ENCODE measurements at places on chromosomes 6 and 20. TPM values are rescaled to one million over a fixed set of nuclear protein-coding genes. Genes with fewer than 3 reads are reported as not detected.

OVOL2 gene
- not detected for total RNA-seq

TRIM15 gene
- not detected for total RNA-seq

HACE1 gene
- total RNA-seq: 18.3 TPM

THEMIS gene
- total RNA-seq: under 0.01 TPM

TMEM244 gene
- total RNA-seq: not detected

ZNF341 gene
- total RNA-seq: 0.90 TPM

APCDD1L gene
- total RNA-seq: 1.6 TPM

POM121L2 gene
- not detected for total RNA-seq

CPNE5 gene
- 0.18 TPM for total RNA-seq

DNA sequence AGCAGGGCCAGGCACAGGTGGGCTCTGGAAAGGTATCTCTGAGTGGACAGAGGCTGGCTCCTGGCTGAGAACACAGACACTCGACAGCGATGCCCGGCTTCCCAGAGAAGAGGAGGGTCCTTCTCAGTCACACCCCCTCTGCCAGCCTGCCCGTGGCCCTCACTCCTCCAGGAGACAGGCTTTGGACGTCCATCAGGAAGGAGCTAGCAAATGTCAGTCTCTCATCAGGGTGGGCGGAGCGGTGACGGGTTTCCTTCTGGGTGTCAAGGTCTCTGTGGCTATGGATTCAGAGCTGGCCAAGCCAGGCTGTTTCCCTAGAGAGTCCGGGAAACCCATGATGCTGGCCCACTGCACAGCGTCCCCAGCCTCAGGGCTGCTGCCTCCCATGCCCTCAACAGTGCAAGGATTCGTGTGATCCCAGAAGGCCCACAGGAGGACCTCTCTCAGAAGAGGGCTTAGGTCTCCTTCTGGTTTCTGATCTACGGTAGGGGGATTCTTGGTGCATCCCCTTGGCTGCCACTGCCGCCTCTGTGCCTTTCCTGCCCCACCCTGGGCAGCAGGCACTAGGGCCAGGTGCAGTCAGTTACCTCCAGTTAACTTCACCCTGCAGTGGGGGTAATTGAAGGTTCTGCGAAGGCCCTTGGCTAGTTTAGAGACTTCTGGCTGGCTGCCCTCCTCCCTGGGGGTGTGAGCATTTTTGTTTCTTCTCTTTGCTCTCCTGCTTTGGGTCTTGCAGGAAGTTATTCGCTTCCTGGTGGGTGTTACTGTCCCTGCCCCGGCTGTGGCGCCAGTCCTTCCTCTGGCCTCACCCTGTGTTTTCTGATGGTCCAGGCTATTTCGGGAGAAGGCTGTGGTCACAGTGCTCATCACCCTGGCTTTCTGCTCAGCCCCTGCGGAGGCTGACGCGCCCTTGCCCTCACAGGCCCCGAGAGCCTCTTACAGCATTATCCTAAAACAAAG lies 80.2 kb downstream of the CDH4 start:
- no peak for DNase-seq

GRCh38 chr6:13397359-13398068 lies 69.2 kb upstream of the TBC1D7 start:
- no peak for DNase-seq

DNA sequence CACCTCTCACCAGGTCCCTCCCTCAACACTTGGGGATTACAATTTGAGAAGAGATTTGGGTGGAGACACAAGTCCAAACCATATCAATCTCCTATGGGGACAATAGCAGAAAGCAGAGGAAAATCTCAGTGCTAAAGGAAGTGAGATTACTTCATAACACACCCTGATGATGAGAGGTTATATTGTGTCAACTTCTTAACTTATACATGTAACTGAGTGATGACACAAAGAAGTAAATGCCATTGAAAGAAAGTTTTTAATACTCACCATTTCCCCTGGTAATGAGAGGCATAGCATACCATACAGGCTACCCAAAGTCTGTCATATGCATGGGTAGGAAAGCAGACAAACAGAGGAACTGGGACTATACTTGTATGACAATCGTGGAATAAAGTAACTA lies 137.2 kb downstream of the MMUT start:
- DNase-seq: peak; percentile 26

DNA sequence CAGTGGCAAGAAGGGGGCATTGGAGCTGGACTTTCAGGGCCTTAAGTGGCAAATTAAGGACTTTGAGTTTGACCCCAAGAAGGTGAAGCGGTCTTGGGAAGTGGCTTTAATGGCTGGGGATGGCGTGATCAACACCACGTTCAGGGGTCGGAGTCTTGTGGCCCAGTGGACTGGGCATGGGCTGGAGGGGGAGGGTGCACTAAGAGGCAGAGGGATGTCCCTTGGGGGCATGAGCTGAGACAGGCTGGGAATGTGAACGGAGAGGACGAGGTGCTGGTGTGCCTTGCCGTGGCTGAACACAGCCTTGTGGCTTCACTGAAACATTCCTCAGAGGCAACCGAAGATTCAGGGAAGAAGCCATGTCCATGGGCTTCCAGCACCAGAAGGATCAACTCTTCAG lies 227.0 kb downstream of the SYNDIG1 start:
- DNase-seq: no peak

DNA sequence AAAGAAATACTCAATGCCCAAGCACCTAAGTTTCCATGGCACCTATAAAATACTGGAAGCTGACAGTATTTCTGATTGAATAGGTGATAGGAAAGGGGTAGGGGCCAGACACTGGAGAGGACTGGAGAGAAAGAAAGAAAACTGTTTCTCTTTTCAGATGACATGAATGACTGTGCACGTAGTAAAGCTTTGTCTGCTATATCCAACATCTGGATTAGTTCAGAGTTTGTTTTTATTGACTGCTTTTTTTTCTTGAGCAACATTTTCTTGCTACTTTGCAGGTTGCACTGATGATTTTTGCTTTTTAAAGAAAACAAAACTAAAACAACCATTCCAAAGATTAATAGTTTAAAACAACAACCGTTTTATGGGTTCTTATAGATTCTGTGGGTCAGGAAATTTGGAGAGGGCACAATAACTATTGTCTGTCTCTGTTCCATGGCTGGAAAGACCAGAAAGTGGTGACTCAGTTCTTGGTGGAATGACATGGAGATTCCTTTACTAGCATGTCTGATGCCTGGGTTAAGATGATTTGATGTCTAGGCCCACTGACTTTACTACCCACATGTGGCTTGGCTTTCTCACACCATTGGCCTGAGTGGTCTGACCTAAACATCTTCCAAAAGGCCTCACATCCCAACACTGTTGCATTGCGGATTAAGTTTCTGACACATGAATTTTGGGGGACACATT lies 12.2 kb upstream of the LRP11 start:
- DNase-seq: no peak

DNA sequence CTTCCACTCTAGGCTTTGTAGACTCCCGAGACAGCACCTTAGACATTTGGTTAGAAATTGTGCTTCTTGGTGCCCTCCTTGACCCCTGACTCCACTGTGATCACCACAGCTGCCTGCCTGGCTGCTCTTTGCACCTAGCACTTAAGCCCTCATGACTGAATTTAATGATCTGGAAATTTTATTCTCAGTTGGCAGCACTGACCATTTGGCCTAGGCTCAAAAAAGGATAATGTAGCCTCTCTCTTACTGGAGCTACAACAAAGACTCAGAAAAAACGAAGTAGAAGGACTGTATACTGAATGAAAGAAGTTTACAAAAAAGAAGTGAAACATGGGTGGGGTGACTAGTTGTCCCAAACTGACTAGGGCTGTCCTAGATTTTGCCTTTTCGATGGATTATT lies 11.3 kb upstream of the ABRACL start:
- no peak for DNase-seq

DNA sequence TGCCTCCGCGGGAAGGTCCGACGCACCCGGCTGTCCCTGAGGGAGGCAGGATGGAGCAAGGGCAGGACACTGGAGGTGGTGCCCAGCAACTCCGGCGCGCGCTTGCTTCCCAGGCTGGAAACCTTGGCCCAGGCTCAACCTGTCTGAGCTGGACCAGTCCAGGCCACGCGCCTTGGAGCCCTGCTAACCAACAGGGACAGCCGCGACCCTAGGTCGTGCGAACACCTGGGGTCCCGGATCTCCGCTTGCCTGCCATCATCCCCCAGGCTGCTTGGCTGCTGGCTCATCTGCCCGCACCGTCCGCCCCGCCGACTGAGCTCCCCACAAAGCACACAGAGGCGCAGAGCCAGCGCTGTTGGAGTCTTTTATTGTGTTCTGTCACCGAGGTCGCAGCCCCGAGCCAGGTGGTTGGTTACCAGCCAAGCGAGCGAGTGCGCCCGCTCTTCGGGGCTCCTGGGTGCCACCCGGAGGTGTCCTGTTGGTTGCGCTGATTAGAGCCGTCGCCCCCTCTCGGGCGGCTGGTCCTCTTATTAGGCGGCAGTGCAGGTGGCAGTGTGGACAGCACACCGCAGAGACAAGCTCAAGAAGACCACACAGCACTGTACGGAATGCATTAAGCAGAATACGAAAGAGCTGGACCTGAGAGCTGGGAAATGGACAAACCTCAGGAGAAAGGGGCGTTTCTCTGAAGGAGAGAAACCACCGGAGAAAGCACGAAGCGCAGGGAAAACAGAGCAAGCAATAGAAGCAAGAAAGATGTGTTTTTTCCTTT lies 3.8 kb downstream of the COL12A1 start:
- no peak for DNase-seq

GRCh38 chr6:55782275-55782674 lies 93.1 kb downstream of the BMP5 start:
- no peak for DNase-seq

DNA sequence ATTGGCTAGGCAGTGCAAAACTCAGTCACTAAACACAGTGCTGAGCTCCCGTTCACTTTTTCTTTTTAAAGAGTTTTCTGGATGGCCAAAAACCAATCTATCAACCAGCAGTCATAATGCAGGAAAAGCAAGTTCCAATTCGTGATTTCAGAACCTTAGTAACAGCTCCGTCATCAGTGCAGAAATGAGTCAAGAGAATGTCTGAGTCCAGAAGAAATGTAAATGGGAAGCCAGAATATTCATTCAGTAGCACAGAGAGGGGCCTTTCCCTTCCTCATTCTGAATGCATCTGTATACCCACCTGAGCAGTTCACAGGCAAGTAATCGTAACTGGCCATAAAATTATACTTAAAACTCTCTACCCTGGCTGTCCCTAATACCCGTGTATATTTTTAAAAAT lies 20.4 kb downstream of the HUS1B start:
- no peak for DNase-seq

- no peak for DNase-seq
These were observed 76.5 kb downstream of the ZNF217 start for GRCh38 chr20:53517146-53517545.

DNA sequence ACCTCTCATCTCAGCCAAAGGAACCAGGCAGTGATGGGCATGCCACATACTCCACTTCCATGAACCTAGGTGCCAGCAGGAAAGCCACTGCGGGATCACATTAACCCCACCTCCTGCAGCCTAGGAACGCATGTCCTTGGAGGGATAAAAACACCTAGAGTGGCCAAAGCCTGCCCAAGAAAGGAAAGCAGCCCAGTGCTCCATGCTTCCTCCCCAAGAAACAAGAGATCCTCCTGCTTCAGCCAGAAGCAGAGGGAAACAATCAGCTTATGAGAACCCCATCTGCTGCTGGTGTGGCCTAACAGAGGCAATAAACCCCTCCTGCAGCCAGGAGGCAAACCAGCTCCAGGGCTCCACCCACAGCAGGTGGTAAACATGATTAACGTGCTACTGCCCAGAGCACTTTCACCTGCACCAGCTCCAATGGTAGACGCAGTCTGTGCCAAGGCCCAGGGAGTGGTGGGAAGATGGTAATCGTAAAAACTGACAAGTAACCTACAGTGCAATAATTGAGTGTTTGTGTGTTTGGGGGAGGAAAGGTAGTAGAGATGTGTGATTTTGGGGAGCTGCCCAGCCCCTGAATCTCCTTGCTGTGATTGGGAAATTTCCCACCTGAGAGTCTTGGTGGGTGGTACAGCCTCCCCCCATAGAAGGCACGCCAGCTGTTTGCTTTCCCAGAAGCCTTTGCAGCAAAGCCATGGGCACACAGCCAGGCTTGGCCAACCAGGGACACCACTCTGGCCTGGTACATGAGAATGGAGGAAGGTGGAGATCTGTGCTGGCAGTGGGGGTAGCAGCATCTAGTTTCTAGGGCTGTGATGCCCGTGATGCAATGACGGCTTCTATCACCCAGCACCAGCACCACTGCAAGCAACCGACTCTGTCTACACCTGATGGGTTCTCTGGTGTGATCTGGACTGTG lies 50.6 kb upstream of the TBC1D7 start:
- no peak for DNase-seq

DNA sequence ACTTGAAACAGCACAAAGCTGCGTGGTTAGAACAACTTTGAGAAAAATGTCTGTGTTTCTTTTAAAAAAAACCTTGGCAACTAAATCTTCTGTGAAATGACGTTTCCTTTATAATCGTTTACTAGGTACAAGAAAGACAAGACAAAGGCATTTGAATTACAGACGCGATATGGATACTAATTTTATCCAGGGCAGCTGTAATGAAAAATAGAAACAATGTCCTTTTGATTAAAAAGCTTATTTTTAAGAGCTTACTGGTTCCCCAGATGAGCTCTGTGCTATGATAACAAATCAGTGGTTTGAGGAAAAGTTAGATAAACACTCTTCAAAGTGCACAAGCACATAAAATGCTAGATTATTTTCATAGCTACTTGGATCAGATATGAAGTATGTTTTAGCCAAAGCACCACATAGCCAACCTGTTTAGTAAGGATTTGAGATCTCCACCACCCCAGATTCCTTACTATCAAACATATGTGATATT lies 1.6 kb upstream of the SYNCRIP start:
- no peak for DNase-seq

GRCh38 chr6:52511572-52512151 lies 65.2 kb downstream of the TRAM2 start:
- DNase-seq: peak; percentile 67

DNA sequence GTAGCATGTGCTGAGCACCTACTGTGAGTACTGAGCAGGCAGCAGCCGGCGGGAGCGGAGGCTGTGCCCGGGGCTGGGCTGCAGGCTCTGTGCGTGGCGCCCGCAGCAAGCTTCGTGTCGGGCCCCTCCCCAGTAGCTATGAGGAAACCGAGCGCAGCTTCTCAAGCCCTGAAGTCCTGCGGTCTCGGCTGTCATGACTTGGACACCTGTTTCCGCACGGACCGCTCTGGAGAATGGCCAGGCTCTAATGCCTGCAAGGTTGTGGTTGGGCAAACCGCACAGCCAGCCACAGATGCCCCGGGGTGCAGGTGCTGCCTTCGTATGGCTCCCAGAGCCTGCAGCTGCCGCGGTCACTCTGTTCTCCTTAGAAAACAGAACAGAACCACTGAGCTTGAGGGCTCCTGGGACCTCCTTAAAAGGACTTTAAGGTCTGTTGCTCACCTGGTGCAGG lies 33.7 kb downstream of the PYGB start:
- no peak for DNase-seq

- DNase-seq: no peak
These were observed 624.7 kb downstream of the UTRN start for GRCh38 chr6:144909753-144910285.

DNA sequence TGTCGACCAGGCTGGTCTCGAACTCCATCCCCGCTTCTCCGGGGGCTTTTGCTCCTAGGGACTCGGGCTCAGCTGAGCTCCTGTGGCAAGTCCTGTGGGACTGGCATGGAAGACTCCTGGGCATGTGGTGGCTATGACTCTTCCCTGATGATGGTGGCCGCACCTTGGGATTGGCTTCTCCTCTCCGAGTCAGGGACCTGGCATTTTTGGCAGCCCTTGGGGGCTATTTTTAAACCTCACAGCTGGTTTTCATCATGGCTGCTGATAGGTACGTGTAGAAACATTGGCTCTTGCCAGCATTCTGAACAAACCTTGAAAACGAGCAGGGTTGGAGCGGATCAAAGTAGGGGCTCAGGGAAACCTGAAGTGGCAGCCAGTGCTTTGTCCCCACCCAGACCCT lies 54.1 kb downstream of the RBM38 start:
- DNase-seq: peak; percentile 95

GRCh38 chr6:1066449-1067090 lies 245.3 kb upstream of the FOXQ1 start:
- DNase-seq: no peak
